NCI-H1092 treated with DMSO at 0.1 percent for 48 hours (cell line): ENCODE measurements at places on chromosomes 13 and 19.

- DNase-seq = no peak
These were observed 29.2 kb downstream of the XPO4 start for GRCh38 chr13:20873348-20873747.

DNA sequence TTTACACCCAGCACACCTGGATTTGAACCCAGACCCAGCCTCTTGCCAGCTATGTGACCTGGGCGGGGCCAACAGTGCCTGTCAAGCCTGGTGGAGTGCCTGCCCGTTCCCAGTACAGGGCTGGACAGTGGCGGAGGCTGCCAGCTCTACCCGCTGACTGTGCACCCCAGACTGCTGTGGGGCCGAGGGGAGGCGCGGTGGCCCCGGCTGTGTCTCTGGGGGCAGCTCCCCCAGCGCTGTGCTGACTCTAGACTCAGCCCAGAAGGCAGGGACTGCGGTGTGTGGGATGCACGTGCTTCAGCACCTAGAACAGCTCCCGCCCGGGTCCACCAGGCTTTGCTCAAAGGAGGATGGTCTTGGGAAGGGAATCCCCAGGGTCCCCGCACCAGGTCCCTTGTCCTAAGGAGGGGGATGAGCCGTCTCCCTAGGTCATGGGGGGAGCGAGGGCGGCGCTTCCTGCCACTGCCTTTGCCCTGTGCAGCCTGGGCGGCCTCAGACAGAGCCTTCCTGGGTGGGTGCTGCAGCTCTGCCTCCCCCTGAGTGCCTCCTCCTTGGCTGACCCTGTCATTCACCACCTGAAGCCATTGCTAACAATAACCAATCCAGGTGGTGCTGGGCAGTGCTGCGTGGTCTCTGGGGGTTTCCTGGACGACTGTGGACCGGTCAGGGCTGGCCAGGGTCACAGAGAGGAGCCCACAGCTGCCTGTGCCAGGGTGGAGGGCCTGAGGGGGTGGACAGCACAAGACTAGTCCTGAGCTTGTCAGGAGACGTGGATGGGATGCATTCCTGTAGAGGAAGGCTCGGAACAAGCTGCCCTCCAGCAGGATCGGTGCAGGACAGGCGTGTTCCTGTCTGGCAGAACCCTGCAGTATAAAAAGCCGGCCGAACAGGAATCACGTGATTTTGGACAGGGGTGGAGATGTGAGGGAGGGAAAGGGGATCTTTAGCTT is 18.6 kb downstream of the TMEM255B start:
- no peak for DNase-seq

DNA sequence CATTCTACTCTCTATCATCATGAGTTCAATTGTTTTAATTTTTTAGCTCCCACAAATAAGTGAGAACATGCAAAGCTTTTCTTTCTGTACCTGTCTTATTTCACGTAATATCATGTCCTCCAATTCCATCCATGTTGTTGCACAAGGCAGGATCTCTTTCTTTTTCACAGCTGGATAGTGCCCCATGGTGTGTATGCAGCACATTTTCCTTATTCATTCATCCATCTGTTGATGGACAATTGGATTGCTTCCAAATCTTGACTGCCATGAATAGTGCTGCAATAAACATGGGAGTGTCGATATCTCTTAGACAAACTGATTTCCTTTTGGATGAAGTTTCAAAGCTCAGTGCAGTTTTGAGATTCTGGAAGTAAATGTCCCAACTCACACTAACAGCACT is 326.9 kb downstream of the FGF9 start:
- DNase-seq = peak; percentile 58

DNA sequence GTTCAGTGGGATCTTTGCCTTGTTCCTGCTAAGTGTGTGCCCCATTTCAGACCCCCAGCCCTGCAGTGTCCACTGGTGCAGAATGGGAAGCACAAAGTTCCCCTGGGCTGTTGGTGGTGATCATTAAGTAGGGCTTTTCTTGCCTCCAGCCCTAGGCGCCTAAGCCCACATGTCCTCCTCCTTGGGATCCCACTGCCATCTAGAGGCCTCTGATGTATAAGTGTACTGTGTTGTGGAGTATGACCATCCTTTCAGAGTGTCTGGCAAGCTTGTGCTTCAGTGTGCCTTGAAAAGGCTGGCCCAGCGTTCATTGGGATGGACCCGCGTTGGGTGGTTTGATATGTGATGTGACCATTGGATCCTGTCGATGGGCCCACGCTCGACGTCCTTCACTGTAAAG is 71.2 kb downstream of the WASF3 start:
- no peak for DNase-seq

- no peak for DNase-seq
These were observed 260.0 kb downstream of the COG6 start for GRCh38 chr13:39915418-39915817.

DNA sequence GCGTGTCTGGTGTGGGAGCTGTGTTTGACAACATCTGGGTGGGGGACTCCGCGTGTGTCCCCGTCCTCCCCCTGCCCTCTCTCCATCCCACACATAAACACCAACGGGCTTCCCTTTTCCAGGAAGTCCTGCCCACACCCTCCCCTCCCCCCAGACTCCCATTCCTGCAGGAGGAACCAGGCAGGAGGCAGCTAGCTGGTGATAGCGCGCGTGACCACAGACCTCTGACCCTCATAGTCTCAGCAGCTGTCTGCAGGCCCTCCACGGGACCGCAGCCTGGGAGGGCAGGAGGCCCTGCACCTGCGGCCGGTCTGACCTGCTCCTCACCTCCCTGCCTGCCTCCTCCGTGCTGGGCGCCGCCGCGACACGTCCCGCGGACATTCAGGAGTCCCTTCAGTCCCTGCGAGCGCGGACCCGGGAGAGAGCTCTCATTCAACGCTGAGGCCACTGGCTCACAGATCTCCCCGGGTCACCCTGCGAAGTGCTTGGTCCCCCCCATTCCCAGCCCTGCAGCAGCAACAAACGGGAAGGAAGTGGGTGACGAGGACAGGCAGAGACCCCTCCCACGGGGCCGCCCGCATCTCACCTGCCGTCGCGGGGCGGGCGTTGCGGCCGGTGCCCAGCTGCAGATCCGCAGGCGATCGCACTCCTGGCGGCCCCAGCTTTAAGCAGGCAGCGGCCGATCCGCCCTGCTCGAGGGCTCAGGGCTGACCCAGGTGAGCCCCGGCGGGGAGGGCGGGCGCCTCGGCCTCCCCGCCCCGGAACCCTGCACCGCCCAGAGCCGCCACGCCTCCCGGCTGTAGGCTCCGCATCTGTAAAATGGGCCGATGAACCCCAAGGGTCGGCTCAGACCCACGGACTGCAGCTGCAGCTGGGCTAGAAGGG is 1.1 kb upstream of the ACP5 start:
- no peak for DNase-seq

- DNase-seq = no peak
These were observed 8.7 kb downstream of the RPS28 start for GRCh38 chr19:8329996-8330395.

GRCh38 chr13:80400865-80401426 is 60.0 kb upstream of the SPRY2 start:
- no peak for DNase-seq

- DNase-seq = no peak
These were observed 838 bp upstream of the MYADM start for GRCh38 chr19:53866865-53867224.

- DNase-seq = no peak
These were observed 47.5 kb upstream of the SLC7A9 start for GRCh38 chr19:32916969-32917615.

DNA sequence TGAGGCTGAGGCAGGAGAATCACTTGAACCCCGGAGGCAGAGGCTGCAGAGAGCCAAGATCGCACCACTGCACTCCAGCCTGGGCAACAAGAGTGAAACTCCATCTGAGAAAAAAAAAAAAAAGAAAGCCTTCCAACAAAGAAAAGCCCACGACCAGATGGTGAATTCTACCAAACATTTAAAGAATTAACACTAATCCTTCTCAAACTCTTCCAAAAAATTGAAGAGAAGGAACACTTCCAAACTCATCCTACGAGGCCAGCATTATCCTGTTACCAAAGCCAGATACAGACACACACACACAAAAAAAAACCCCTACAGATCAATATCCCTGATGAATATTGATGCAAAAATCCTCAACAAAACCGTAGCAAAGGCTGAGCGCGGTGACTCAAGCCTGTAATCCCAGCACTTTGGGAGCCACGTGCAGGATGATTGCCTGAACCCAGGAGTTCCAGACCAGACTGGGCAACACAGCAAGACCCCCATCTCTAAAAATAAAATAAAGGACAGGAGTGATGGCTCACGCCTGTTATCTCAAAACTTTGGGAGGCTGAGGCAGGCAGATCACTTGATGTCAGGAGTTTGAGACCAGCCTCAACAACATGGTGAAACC is 6.2 kb upstream of the EVI5L start:
- no peak for DNase-seq

DNA sequence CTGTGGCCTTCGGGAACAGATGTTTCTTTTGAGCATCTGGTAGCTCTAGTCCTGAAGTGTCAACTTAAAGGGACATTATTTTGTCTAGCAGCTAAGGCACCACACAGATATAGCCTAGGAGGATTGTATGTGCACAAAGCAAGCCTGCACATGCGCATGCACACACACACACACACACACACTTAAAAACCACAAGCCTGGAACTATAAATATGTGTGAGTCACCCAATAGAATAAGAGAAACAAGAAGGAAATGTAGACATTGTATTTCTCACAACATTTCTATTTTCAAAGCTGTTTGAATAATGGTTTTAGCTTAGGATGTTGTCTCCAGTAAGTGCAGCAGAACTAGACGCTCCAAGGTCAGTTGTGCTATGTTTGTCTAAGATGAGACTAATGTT is 516.5 kb downstream of the SUCLA2 start:
- no peak for DNase-seq

DNA sequence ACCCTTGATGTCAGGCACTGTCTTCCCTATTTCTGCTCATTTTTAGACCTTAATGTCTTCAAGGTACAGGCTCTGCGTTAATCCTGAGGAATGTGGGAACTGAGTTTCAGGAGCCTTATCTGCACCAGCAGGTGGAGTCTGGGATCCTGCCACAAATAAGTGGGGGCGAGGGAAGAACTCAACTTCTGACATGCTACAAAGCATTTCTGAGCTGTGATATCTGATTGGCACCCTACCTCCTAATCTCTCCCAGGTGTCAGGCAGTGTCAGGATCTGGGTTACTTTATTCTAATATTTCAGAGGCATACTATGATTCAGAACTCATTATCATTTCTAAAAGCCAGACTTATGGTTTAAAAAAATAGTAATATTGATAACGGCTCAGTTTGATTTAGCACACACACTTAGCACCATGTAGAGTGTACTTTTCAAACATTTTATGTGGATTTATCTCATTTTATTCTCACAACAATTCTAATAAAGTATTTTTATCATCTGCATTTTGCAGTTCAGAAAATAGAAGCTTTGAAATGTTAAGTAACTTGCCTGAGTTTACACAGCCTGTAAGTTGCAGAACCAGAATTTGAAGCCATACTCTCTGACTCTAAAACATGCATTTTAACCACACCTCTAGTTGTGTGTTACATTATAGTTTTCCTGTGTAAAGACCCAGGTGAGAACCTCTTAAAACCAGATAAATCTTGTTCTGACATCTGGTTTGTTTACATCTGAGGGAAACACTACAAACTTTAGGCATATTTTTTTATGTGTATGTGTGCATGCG is 358.6 kb downstream of the TDRD3 start:
- DNase-seq = no peak

DNA sequence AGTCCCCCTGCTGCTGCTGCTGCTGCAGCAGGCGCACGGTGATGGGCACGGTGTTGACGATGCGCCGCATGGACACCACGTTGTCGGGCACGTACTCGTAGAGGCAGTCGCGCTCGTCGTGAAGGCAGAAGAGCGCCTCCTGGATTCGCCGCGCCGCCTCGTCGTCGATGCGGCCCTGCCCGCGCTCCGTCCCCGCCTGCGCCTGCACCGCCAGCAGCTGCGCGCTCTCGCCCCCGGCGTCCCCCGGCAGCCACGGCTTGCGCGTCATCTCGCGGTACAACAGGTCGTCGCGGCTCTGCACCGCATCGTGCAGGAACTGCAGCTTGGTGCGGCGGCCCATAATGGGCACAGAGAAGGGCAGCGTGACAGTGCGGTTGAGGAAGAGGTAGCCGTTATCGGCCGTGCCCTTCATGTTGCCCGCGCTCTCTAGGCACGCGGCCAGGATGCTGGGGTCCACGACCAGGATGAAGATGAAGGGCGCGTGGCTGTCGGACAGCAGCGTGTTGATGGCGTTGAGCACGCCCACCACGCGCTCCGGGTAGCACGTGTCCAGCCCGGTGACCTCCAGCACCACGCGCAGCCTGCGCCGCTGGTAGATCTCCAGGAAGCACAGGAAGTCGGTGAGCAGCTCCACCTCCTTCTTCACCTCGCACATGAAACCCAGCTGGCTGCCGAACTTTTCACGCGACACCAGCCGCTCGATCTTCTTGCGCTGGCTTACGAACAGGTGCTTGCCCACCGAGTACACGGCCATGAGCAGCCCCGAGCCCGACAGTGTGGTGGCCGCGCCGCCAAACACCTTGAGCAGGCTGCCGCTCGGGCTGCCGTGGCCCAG is 8.1 kb downstream of the NKPD1 start:
- DNase-seq = no peak

- no peak for DNase-seq
These were observed 440.8 kb downstream of the TDRD3 start for GRCh38 chr13:60837806-60838205.

DNA sequence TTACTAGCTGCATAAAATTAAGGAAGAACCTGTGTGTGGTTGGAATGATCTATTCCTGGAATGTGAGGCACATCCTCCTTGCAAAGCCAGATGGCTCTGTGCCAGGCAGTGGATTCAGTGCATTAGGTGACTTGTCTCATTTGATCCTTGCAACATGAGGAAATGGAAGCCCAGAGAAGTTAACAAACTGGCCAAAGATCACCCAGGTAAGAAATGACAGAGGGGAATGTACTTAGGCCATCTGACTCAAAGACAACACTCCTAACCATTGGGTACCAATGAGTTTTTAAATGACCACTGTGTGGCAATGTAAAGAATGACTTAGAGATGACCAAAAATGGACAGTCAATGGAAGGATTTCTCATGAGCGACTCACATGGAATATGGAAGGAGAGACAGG is 114.2 kb upstream of the RXFP2 start:
- DNase-seq = no peak

GRCh38 chr13:59409211-59409610 is 754.5 kb downstream of the DIAPH3 start:
- peak; percentile 96 for DNase-seq

GRCh38 chr13:62799931-62800436 is 1384.3 kb upstream of the PCDH20 start:
- DNase-seq = no peak

GRCh38 chr19:6238643-6239281 is 41.0 kb downstream of the MLLT1 start:
- peak; percentile 51 for DNase-seq
